ENCODE measurements at places on chromosomes 2 and 18. TPM values are rescaled to one million over a fixed set of nuclear protein-coding genes. Genes with fewer than 3 reads are reported as not detected.

GRCh38 chr18:45328811-45329210 is 286.5 kb upstream of the SLC14A2 start:
- no peak for DNase-seq
- no peaks in the 10 kb centered on the region for H3K4me1 ChIP-seq
- no peak overlapping the region for H3K27ac ChIP-seq
- no peak overlapping the region for H3K4me3 ChIP-seq
- no peaks in the 10 kb centered on the region for H3K36me3 ChIP-seq

DNA sequence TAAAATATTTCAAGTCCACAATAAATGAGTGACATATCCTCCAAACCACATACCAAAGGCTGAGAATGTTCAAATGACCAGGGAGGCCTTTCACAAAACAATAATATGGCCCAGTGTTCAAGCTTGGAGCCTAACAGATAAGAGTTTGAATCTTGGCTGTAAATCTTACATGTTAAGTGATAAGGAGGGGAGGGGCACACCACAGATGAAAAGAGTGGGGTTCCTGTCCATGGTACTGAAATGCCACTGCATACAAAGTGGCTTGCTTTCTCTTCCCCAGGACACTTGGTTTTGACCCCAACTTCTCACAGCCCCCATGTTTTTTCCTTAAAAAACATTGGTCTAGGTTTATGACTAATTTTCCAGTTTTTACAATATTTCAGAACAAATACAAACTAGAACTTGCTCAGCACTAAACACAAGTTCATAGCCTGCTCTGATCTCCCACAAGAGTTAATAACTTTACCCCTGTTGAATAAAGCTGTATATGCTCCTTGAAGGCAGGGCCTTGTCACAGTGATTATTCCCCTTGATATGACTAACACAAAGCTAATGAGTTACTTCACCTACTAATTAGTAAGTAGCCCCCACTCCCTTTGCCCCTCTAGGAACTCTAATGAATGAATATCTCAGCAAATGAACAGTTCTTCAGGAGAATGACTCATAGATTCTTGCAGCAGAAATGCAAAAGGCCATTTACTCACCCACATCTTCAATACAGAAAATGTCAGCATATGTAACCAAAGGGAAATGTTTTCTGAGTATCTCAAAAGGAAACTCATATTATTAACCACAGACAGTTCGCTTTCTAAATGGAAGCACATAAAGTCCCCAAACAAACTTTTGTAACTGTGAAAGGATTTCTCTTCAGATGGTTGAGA is 142.2 kb downstream of the SATB2 start:
- DNase-seq: peak; percentile 8
- H3K27me3 ChIP-seq: no peaks in the 10 kb centered on the region
- H3K4me3 ChIP-seq: no peak overlapping the region
- H3K36me3 ChIP-seq: no peaks in the 10 kb centered on the region
- no peaks in the 10 kb centered on the region for H3K4me1 ChIP-seq
- H3K27ac ChIP-seq: no peak overlapping the region

- H3K27ac ChIP-seq: no peak overlapping the region
- H3K36me3 ChIP-seq: no peaks in the 10 kb centered on the region
- H3K4me3 ChIP-seq: no peak overlapping the region
- DNase-seq: no peak
Observed at GRCh38 chr2:75547345-75548035, 13.2 kb downstream of the EVA1A start.

DNA sequence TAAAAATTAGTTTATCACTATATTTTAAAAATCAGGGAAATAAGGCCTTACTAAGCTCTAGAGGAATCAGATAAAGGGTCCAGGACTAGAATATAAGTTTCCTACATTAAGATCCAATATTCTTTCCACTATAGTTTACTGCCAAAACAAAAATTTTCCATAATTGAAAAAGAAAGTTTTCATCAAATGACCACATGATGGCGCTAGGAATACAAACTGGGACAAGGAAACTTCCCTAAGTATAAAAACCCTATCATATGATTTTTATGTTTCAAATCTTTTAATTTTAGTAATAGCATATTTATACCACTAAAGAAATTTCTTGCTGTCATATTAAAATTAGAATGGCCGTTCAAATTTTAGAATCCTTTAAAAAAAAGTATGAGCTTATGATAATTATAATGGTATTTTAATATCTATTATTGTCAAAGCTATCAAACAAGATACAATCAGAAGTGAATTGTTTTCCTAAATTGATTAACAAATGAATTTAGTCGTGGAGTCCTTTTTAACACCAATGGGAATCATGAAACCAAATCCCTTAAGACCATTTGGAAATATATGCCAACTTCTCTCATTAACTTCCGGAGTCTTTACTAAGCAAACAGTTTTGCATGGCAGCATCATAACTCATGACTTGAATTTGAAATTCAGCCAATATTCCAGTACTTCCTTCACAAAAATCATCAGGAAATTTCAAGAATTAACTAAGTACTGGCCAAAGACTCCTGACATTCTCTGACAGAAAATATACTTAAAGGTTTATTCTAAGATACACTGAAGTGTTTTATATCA is 70.3 kb downstream of the SCN1A start:
- H3K27ac ChIP-seq: no peak overlapping the region
- DNase-seq: no peak
- H3K4me3 ChIP-seq: no peak overlapping the region
- no peaks in the 10 kb centered on the region for H3K4me1 ChIP-seq
- H3K36me3 ChIP-seq: no peaks in the 10 kb centered on the region
- no peaks in the 10 kb centered on the region for H3K27me3 ChIP-seq

DNA sequence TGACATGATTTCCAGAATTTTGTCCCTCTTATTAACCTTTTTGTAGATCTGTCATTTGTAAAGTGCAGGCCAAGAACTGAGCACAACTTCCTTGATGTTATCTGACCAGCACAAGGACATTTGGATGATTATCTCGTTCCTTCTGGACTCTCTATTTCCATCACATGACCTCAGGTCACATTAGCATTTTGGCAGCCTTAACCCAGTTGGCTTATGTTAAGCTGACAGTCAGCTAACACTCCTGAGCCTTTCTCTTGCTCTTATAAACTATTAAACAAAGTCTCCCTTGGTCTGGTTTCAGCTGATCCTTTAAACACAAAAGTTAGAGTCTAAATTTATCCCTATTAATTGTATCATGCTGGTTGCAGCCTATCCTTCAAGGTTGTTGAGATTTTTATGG is 167.2 kb upstream of the RBBP8 start:
- no peaks in the 10 kb centered on the region for H3K4me1 ChIP-seq
- no peak overlapping the region for H3K27ac ChIP-seq
- DNase-seq: no peak
- peaks cover 23% of the 10 kb centered on the region for H3K27me3 ChIP-seq
- no peaks in the 10 kb centered on the region for H3K36me3 ChIP-seq

DNA sequence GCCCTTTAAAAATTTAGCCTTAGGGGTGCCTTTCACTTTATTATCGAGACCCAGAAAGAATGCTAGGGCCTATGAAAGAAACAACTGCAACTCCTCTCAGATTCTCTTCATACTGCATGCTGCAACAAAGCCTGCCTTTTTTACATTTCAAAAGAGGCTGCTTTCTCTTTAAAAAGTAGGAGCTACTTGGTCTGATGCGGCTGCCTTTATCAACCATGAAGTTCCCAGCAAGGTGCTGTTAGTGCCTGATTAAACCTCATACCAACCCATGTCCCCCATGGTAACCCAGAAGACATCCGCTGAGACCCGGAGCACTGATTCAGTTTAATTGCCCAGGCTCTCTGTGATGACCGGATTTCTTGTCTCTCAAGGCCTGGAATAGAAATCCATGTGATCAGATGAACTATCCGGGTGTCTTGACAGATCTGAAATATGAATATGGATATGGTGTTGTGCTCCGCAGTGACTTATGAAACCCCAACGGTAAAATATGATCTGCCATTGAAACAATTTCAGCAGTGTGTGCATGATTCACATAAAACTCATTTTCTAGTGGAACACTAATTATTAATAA is 368.3 kb downstream of the ZNF521 start:
- no peak overlapping the region for H3K4me3 ChIP-seq
- H3K27ac ChIP-seq: no peak overlapping the region
- H3K36me3 ChIP-seq: no peaks in the 10 kb centered on the region
- DNase-seq: no peak
- H3K4me1 ChIP-seq: no peaks in the 10 kb centered on the region

DNA sequence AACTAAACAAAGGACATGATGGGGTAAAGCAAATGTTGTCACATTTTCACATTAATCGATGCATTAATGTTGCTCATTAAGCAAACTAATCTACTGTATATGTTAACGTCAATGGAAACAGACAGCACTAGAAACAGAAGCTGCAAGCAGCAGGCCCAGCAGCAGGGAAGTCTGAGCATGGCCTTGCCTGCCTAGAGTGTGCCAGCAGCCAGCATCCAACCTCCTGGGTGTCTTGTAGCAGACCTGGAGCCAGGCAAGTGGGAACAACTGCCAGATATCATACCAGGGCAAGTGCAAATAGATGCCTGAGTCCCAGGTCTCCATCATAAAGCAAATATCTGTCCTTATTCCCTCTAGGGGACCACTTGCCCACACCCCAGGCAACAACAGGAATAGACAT is 319.0 kb downstream of the LRRTM1 start:
- H3K4me3 ChIP-seq: no peak overlapping the region
- no peak overlapping the region for H3K27ac ChIP-seq
- no peaks in the 10 kb centered on the region for H3K4me1 ChIP-seq
- H3K27me3 ChIP-seq: peaks cover 1% of the 10 kb centered on the region

DNA sequence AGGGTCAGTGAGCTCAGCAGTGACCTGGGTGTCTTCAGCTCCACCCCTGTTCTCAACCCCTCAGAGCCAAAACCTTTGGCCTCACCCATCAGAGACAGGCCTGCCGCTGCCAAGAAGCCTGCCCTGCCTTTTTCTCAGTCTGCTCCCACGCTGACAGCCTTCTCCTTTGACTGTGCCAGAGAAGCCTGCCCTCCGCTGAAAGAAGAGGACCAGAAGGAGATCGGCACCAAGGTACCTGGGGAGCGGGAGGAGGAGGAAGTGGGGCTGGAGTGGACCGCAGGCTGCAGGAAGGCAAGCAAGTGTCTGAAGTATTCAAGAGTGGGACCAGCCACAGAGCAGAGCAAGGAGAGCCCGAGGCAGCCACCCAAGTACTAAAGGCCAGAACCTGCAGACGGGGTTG is 33.2 kb downstream of the TOGARAM2 start:
- H3K27ac ChIP-seq: peak overlapping the region; percentile 97
- peak; percentile 48 for DNase-seq
- peak overlapping the region; percentile 79 for H3K4me3 ChIP-seq

DNA sequence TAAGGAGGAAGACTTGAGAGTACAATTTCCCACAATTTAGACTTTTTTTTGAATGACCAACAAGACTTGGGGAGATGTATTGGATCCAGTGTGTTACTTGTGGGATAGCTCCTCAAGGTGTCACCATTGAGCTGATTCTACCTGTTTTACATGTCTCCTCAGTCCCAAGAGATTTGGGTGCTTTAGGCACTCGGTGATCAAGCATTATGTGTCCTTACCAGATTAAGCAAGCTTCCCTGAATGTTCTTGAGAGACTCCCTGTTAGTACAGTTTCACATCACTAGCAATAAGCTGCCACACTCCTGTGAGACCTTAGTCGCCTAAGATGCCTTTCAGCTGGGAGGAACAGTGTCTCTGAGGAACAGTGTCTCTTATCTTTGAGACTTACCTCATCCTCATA is 384.3 kb upstream of the SYT4 start:
- DNase-seq: peak; percentile 2
- H3K4me3 ChIP-seq: no peak overlapping the region
- H3K4me1 ChIP-seq: no peaks in the 10 kb centered on the region
- no peaks in the 10 kb centered on the region for H3K27me3 ChIP-seq
- H3K36me3 ChIP-seq: no peaks in the 10 kb centered on the region
- H3K27ac ChIP-seq: no peak overlapping the region

DNA sequence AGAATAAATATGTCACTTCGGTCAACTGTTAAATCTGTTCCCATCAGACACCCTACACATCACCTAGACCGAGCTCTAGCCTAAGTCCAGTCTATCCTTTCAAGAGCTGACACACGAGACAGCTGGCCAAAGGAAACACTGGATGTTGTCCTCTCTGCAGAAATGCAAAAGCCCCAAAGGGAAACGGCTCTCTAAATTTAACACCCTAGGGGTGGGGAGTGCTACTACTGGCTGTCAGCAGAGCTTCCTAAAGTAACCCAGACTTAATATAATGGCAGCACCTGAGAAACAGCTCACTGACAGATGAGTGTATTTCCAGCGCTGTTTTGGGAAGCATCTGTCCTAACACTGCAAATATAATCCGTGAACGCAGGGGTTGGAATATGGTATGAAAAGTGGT is 55.6 kb downstream of the CHMP3 start:
- DNase-seq: no peak
- no peaks in the 10 kb centered on the region for H3K4me1 ChIP-seq

GRCh38 chr18:57230861-57231585 is 84.1 kb downstream of the BOD1L2 start:
- no peak overlapping the region for H3K4me3 ChIP-seq
- H3K4me1 ChIP-seq: no peaks in the 10 kb centered on the region
- no peak overlapping the region for H3K27ac ChIP-seq
- DNase-seq: no peak
- peaks cover 14% of the 10 kb centered on the region for H3K27me3 ChIP-seq
- H3K36me3 ChIP-seq: no peaks in the 10 kb centered on the region

GRCh38 chr18:11357678-11358077 is 208.3 kb upstream of the PIEZO2 start:
- DNase-seq: no peak
- H3K27ac ChIP-seq: no peak overlapping the region

- H3K4me3 ChIP-seq: no peak overlapping the region
- no peaks in the 10 kb centered on the region for H3K4me1 ChIP-seq
- no peaks in the 10 kb centered on the region for H3K27me3 ChIP-seq
Observed at GRCh38 chr2:137383391-137383790, 580.9 kb upstream of the HNMT start.

GRCh38 chr2:181307203-181307991 is 149.8 kb upstream of the ITGA4 start:
- peaks cover 52% of the 10 kb centered on the region for H3K4me1 ChIP-seq
- H3K36me3 ChIP-seq: no peaks in the 10 kb centered on the region
- H3K4me3 ChIP-seq: peak overlapping the region; percentile 52
- H3K27me3 ChIP-seq: no peaks in the 10 kb centered on the region

GRCh38 chr2:178924817-178925216 is 117.6 kb upstream of the TTN start:
- H3K36me3 ChIP-seq: no peaks in the 10 kb centered on the region
- H3K27me3 ChIP-seq: no peaks in the 10 kb centered on the region
- H3K4me3 ChIP-seq: no peak overlapping the region
- no peaks in the 10 kb centered on the region for H3K4me1 ChIP-seq
- no peak for DNase-seq
- no peak overlapping the region for H3K27ac ChIP-seq

DNA sequence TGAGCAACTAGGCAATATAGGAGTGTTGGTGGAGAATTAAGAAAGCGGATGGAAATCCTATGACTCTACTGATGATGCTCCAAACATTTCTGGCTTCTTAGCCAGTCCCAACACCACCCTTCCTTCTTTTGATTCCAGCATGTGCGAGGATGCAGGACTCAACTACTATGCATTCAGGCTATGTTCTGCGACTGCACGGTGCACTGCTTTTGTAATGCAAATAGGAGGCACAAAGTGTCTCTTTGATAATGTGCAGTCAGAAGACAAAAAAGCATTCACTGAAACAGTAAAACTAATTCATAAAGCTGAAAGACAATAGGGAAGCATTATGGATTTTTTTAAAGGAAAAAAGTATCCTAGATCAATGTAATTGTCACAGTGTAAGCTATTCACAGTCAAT is 106.7 kb downstream of the MEIS1 start:
- H3K36me3 ChIP-seq: no peaks in the 10 kb centered on the region
- peaks cover 3% of the 10 kb centered on the region for H3K27me3 ChIP-seq
- H3K4me3 ChIP-seq: no peak overlapping the region
- no peaks in the 10 kb centered on the region for H3K4me1 ChIP-seq

The STON1 gene
- 0.74 TPM for total RNA-seq

The ST6GAL2 gene
- not detected for total RNA-seq

The CACNB4 gene
- 0.34 TPM for total RNA-seq

The HK2 gene
- total RNA-seq: 121 TPM
